IPS DF 6.9 (cell line): ENCODE measurements at places on chromosomes 2 and 18.

GRCh38 chr2:55361465-55362189, 58.0 kb downstream of the CCDC88A start:
- DNase-seq = no peak

DNA sequence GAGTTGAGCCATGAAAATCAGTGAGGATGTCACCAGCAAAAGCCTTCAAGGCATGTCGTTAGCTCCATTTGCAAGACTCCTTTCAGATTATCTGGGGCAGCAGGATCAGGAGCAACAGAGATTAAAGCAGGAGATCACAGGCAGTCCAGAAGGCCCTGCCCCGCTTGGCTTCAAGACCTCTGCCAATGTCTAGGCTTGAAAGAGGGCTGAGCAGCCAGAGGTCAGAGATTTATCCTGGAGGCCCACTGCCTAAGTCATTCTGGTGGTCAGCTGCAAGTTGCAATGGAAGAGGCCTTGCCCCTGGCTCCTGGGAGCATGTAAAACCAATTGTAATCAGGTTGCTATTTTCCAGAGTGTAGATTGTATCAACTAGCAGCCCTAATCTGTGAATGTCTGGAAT, 416.5 kb downstream of the BCL11A start:
- no peak for DNase-seq

DNA sequence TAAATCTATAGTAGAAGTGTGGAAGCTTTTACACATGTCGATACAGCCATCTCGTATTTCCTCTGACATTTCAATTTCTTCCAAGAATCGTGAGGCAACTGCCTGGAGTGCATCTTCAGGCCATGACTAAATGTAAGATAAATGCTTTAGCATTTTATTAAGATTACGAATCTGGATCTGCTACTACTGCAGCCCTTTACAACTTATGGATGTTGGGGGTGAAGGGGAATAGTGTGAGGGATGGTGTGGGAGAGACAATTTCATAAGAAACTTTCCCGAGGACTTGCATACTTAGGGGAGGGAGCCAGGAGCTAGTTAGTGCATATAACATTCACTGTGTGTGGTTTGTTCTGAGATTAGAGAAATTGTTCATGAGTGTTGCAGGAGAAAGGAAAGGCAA, 204.8 kb downstream of the SLC39A10 start:
- no peak for DNase-seq

DNA sequence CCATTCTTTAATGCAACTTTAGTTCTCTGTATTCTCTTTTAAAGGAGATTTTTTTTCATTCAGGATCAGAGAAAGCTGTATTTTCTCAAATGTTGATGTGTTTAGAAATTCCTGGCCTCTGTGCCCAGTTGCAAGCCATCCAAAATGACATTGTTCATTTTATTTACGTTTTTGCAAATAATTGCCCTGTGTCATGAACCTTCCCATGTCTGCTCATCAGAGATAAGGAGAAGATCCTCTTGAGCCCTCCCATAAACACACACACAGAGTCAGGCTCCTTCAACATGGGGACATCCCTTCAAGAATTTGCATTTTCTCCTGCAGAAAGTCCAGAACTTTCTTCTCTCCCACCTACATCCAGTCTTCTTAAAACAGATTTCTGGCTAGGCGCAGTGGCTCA, 258.8 kb downstream of the GBX2 start:
- no peak for DNase-seq

GRCh38 chr18:73218293-73218692, 350.5 kb upstream of the NETO1 start:
- no peak for DNase-seq

DNA sequence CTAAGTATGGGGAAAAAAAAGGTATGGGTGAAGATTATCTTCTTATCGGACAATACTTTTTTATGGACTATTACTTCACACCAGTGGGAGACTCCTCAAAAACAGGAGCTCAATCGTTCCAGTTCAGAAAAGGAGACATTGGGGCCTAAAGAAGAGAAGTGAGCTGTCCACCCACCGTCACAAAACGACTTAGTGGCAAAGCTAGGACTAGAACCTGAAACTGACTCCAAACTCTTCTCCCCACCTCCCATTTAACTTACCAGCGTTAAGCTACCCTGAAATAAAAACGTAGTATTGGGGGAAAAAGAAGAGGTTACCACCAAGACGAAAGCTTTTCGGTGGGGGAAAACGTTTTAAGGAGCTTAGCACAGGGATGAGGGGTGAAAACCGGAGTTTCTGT, 503 bp downstream of the GTF3C3 start:
- no peak for DNase-seq

DNA sequence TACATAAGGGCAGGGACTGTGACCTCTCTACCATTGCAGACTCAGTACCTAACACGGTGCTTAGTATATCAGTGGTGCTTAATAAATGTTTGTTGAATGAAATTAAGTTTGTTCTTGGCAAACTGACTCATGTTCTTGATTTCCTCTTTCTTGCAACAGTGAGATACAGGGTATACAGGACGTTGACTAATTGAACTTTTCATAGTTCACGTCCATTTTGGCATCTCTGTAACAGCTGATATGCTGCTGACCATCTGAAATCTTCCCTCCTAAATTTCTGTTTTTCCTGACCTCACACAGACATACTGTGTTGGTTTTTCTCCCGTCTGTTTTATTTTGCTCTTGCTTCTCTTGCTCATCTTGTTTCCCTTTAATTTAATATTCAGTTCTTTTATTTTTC, 44.2 kb downstream of the LHCGR start:
- DNase-seq = no peak

DNA sequence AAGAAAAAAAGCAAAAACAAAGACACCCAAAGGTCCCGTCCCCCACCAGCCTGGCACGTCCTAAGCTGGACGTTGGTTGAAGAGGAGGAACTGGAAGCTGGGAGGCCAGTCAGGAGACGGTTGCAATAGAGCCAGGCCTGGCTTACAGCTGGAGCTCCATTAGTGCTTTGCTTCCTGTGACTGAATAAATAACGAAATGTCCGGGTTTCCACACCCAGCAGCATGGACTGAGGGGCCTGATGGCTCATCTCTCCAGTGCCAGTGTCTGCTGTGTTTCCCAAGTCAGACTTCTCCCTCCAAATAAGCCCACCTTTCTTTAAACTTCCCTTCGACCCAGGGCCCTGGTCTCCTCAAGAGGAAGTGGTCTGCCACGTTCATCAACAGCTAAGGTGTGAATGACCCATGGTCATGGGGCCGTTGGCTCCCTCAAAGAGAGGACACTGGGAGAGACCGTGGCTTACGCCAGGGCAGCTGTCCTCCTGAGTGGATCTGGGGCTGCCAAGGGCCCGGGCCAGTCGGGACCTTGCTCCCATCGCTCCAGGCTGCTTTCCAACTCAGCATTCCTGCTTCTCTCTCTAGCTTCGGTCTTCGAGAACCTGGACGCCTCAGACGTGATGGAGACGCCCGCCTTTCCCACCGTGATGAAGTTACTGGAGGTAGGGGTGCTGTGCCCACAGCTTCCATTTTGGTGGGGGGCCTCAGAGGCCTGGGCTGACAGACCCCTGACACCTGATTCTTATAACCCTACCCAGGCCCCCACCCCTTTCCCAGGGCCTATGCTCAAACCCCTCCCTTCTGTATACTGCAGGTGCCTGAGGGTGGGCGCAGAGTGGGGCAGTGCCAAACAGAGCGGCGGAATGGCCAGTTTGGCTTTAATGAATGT, 44.9 kb downstream of the MYO7B start:
- DNase-seq = no peak

GRCh38 chr18:47969816-47970215, 39.4 kb upstream of the SMAD2 start:
- no peak for DNase-seq

DNA sequence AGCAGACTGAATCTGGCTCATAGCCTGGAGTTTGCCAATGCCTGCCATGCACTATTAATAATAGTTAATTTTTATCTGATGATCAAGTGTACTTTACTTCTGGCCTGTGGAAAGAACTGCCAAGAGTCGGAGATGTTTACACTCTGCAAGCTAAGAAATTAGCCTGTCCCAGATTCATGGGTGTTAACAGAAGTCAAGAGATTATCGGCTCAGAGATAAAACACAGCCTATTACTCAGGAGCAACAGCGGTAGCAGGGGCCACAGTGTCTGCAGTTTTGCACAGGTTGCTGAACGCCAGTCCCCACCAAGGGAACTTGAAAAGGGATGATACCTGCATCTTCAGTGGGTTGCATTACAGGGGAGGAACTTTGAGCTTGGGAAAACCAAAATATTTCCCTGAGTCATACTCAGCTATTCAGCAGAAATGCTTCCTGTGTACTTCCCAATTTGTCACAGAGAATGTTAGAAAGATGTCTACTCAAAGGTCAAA, 4.3 kb upstream of the ADI1 start:
- DNase-seq = no peak

- no peak for DNase-seq
These were observed 48.9 kb downstream of the PSMD14 start for GRCh38 chr2:161357097-161357496.

DNA sequence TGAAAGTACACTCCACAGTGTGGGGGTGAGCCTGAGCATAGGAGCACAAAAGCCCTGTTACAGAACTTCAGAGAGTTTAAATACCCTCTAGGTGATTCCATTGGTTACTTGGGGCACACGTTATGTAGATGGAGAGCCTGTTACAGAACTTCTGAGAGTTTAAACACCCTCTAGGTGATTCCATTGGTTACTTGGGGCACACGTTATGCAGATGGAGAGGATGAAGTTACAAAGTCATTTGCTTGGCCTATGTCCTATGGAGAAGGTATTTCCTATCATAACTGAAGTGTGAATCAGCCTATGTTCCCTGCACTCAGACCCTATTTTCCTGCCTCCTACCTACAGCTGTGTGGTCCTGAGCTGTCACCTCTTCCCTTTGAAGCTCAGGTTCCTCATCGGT, 3.8 kb upstream of the CAPN10 start:
- no peak for DNase-seq

- no peak for DNase-seq
These were observed 214.3 kb downstream of the FAM210A start for GRCh38 chr18:13511961-13512577.

GRCh38 chr18:8040021-8040420, 472.9 kb downstream of the PTPRM start:
- DNase-seq = no peak

DNA sequence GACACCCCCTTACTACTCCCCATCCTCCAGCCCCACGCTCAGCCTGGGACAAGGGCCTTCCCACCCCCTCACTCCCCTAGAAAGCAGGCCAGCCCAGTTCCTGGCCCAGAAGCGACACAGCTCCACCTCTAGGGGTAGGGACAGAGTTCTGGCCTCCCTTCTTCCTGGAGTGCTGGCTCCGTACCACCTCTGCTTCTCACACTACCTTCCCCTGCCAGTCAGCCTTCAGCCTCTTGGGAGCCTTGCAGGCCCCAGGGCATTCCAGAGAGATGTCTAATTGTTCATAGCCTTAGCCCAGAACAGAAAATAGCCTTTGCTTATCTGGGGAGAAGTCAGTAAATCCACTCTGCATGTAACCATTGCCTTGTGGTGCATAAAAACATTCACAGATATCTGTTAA, 13.1 kb upstream of the CATIP start:
- DNase-seq = no peak

- DNase-seq = no peak
These were observed 61.0 kb downstream of the TSPYL6 start for GRCh38 chr2:54194761-54195750.

- DNase-seq = no peak
These were observed 384.4 kb downstream of the SLC4A3 start for GRCh38 chr2:220011859-220012258.

- DNase-seq = no peak
These were observed 331.3 kb downstream of the CYRIA start for GRCh38 chr2:16334366-16334765.

DNA sequence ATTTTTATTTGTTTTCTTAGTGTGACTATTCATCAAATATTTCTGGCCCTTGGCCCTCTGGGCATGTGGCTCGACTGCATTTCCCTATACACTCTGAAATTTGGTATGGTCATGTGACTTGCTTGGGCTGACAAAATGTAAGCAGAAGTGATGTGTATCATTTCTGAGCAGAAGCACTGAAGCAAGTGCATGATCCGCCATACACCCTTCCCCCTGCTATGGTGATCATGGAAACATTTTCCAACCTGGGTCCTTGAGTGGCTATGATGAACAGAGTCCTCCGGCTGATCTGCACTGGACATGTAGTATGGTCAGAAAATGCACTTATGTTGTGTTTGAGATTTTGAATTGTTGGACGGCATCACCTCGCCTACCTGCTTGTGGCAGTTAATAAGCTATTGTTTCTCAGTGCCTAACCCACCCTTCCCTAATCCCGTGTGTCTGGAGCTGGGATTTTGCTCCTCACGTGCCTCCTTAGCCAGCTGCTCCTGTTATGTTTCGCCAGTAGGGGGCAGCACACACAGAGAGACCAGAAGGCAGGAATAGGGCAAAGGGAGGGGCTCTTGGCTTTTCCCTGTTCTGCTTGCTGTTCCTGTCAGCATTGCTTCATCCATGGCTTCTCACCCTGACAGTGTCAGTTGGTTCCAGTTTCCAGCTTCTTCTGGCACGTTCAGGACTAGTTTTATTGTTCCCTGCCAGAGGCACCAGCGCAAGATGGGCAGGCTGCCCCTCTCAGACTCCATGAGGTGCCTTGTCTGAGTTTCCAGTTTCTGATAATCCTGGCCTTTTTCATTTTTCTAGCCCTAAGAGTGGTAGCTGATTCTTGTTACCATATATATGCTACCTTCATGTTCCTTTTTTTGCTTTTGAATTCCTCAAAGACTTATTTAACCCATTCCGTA, 207.4 kb downstream of the ARL6IP6 start:
- peak; percentile 72 for DNase-seq

GRCh38 chr18:50933684-50934083, 34.2 kb upstream of the ELAC1 start:
- no peak for DNase-seq

DNA sequence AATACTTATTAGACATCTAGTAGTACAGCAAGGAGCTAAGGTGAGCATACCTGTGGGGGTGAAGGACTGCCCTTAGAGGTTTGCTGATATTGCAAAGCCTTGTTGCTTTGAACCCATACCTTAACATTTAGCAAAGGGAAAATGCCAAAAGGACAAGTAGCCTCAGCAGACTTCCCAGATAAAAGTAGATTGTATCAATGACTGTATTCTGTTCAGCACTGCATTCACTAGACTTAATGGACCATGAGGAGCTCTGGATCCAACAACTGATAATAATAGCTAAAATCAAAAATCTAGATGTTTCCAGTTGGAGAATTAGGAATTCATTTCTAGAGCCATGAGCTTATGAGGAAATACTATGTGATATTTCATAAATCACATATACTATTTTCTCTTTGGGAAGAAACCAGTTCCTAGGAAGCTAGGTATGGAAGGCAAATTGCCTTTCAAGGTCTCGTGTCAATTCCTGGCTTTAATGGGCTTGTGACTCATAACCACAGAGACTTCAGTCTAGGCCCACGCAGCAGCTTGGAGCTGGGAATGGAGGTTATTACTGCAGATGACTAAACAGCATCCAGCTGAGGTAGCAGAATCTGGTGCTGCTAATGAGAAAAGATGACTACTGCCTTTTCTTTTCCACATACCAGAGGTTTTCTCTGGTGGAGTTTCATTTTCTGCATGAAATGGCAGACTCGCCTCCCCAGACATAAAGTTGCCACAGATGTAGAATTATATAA, 191.2 kb upstream of the NABP1 start:
- DNase-seq = no peak
